ENCODE measurements at places on chromosomes 16 and 17.

- DNase-seq: no peak
These were observed 161.9 kb downstream of the WSCD1 start for GRCh38 chr17:6231886-6232731.

DNA sequence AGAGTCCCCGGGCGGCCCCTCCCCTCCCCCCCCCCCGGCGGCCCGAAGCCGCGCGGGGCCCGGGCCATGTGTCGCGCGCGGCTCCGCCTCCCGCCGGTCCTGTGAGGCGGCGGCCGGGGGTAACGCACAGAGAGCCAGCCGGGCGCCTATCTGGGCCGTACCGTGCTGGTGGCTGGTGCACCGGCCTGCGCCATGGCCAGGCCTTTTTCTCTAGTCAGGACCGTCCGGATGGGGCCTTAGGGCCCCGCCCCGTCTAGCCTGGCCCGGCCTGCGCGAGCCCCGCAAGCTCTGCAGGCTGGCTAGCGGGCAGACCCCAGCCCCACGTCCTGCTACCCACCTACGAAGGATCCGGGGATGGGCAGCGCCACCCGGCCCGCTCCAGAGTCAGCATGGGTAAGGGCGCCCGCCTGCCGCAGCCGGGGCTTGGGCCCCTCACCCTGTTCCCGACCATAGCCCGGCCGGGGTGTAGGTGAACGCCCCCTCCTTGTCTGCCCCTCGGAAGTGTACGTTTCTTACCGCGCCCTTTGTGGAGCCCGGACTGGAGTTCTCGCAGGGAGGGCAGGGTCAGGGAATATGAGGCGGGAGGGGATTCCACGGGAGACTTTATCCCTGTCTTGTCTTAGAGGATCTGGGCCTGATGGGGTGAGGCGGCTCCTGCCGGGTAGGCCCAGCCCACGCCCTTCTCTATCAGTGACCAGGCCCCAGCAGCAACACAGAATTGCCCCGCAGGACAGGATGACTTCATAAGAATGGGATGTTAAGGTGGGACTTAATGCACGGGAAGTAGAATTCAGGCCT is at the start of gene CENPT:
TSS of gene CENPT (minus strand) at position 630 of the 798 bp plus-strand sequence. CDS start 13,834 bp downstream, outside the sequence.
- DNase-seq: peak; percentile 68

- DNase-seq: no peak
These were observed 23.4 kb upstream of the KRT24 start for GRCh38 chr17:40726919-40727318.

- no peak for DNase-seq
These were observed 171.6 kb upstream of the TNRC6C start for GRCh38 chr17:77786740-77787505.

GRCh38 chr16:55297910-55298479 is 26.0 kb upstream of the IRX6 start:
- DNase-seq: no peak

GRCh38 chr16:75301804-75302203 is 50.4 kb upstream of the BCAR1 start:
- DNase-seq: no peak

DNA sequence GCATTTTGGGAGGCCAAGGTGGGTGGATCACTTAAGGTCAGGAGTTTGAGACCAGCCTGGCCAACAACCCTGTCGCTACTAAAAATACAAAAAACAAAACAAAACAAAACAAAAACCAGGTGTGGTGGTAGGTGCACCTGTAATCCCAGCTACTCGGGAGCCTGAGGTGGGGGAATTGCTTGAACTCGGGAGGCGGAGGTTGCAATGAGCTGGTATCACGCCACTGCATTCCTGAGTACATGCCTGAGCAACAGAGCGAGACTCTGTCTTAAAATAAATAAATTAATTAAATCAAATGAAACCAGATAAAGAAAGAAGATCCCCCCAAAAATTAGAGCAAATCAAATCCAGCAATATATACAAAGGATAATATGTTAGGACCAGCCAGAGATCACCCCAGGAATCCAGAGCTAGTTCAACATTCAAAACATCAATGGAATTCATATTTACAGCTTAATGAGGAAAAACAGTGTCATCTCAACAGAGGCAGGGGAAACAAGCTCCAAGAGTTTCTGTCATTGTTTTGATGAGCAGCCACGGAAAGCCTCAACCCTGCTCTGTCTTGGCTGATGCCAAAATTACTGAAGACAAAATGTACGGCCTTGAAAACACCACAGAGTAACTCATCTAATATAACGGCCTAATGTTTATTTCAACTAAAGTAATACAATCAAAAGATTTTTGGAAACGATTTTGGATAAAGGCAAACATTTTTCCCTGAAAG is 3.7 kb downstream of the PEMT start:
- no peak for DNase-seq

DNA sequence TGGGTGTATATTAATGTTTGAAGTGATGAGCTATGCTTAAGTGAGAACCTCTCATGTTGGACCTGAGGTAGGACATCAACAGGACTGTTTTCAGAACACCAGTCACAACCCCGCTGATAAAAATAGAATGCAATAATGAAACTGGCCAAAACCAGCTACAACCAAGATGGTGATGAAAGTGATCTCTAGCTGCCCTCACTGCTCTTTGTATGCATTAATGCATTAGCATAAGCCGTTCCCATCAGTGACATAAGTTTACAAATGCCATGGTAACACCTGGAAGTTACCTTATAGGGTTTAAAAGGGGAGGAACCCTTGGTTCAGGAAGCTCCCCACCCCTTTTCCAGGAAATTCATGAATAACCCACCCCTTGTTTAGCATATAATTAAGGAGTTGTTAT is 672.5 kb upstream of the EEF2KMT start:
- DNase-seq: no peak

DNA sequence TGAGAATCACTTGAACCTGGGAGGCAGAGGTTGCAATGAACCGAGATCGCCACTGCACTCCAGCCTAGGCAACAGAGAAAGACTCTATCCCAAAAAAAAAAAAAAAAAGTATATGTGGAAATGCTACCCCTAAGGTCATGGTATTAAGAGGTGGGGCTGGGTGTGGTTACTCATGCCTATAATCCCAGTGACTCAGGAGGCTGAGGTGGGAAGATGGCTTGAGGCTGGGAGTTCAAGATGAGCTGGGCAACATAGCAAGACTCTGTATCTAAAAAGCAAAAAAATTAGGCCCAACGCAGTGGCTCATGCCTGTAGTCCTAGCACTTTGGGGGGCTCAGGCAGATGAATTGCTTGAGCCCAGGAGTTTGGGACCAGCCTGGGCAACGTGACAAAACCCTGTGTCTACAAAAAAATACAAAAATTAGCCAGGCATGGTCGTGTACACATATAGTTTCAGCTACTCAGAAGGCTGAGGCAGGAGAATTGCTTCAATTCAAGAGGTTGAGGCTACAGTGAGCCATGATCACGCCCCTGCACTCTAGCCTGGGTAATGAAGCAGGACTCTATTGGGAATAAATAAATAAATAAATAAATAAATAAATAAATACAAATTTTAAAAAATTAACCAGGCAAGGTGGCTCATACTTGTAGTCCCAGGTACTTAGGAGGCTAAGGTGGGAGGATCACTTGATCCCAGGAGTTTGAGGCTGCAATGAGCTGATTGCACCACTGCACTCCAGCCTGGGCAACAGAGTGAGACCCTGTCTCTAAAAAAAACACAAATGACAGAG is 32.3 kb upstream of the NUFIP2 start:
- no peak for DNase-seq

Measured in dorsolateral prefrontal cortex (tissue), 122 donors.